ENCODE measurements at places on chromosomes 16 and 17.

- DNase-seq: no peak
Observed at GRCh38 chr16:19835968-19836421, 48.7 kb downstream of the GPRC5B start.

DNA sequence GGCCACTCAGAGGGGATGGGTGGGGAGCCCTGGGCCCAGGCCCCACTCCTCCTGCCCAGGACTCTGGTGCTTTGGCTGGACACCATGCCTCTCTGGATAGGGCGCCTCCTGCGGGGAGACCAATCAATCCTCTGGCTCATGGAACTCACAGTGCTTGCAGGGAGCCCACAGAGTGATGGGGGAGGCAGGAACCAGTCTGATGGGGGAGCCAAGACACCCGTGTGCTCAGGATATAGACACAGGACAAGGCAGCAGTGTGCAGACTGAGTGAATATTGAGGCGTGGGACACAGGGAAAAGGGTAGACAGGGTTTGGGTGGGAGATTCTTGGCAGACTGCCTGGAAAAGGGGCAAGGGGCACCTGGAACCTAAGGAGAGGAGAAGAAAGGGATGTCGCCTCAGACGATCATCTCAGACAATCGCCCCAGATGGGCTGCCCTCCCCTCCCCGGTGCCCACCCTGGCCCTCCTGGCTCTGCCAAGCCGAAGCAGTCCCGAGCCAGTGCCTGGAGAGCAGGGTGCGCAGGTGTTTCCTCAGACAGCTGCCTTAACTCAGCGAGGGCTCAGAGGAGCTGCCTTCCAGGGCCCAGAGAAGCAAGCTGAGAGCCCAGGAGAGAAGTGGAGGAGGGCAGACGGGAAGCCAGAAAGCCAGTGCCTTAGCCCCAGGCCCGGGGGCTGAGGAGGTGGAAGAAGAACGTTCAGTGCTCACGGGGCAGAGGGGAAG is 37.4 kb upstream of the DLX4 start:
- DNase-seq: no peak

DNA sequence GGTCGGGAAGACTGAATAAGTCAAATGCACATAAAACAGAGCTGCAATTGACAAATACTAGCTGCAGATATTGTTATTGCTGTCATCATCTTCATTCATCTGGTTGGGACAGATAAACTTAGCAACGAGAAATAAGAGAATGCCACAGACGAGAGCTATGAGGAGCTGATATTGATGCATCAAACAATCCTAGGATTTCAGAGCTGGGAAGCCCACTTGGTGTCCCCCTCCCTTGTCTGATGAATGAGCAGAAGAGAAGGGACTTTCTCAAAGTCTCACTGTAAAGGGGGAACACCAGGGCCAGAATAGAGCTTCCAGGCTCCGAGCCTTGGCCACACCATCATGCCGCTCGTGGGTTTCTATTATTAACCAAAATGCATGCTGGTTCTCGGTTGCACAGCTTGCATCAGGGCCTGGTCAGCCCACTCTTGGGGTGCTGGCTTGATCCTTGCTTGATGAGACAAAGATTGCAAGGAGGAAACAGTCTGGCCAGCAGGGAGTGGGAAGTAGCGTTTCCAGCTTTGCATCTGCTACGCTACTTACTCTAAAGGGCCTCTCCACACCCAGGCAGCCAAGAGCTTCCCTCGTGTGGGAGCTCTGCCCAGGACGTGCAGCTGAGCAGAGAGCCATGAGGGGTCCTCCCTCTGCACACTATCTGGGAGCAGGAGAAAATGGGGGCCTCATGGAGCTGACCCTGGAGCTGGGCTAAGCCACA is 28.4 kb upstream of the EMP2 start:
- DNase-seq: no peak

GRCh38 chr17:48455791-48456190 is 25.8 kb upstream of the SKAP1 start:
- DNase-seq: no peak

DNA sequence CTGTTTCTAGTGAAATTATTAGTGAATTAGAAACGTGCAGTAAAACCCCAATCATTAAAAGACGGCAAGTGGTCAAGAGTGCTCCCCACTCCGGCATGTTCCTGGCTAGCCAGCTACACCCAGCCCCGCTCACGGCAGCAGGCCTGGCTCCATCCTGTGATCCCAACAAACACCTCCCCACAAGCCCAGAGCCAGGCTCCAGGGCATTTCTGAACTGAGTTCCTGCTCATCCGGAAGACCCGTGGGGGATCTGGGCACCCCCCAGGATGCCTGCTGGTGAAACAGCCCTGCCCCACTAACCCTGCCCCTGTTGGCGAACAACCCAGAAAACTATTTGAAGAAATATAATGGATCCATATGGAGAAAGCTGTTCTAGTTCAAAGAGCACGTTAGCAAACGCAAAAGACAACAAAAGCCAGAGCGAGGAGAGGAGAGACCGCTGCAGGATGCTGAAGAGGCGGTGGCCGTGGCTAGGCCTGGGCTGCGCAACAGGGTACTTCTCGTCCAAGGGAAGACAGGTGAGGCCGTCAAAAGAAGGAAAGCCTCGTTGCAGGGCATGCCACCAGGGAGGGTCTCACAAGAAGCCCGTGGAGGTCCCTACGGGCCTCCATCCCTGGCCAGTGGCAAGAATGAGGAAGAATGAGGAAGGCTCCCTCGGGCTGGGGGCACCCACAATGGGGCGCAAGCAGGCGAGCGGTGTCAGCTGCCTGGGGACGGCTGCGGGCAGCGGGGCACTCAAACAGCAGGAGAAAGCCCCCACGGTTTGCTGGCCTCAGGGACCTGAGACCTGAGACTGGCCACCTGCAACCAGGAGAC is 19.2 kb downstream of the SLC16A3 start:
- DNase-seq: no peak
